Naive thymus-derived CD4-positive, alpha-beta T cell (primary cell): ENCODE measurements at places on chromosomes 1 and 21.

DNA sequence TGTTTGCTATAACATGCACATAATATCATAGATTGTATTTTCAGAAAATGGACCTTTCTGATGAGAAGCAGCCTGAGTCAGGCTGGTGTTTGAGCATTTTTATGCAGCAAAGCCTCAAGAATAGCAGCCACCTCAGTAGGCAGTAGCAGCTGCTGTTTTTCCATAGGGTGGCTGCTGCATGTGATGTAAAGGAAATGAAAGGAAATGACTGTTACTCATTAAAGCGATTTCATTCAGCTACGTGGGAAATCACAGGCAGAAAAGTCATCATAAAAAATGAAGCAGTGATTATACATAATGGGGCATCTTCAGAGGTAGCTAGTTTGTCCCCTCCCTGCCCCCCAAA lies 110.4 kb downstream of the PATJ start:
- DNase-seq, result no peak

DNA sequence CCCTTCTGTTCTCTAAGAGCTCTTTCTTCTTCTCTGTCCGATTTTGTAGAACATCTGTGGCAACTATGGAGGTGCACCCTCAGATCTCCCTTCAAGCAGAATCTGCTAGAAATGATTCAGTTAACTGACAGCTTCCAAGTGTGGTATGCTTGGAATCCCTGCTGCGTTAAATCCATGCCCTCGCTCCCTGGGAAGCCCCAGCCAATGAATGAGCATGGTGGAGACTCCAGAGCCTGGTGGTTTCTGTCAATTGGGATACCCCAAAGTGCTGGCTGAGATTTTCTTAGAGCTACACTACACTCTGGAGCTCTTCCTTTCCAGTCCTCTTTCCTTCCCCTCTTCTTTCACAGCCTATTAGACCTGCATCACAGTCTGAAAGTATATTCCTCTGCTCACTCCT lies 116.3 kb upstream of the C1orf21 start:
- no peak for DNase-seq

DNA sequence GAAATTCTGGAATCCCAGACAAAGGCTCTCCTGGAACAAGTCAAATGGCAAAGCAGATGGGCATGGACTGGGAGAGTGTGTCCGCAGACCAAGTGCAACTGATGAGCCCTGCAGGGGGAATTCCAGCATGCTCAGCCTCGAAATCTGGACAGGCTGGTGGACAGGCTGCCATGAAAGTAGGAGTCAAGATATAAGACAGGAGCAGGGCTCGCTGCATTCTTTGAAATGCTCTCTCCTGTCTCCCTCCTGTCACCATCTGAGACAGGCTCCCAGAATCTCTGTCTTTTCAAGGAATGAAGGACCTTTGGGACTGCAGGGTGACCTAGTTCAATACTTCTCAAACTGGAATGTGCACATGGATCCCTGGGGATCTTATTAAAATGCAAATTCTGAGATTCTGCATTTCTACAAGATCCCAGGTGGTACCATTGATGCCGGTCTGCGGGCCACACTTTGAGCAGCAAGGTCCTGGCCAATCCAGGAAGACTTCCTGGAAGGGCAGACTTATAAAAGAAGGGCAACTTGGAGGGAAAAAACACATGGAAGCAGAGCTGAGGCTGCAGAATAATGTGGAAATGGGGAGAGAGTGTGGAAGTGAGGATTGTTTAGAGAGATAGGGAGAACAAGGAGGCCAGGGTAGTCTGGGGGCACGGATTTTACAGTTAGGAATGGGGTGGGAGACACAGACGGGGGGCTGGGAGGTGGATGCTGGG lies 29.8 kb downstream of the TNNT2 start:
- no peak for DNase-seq

DNA sequence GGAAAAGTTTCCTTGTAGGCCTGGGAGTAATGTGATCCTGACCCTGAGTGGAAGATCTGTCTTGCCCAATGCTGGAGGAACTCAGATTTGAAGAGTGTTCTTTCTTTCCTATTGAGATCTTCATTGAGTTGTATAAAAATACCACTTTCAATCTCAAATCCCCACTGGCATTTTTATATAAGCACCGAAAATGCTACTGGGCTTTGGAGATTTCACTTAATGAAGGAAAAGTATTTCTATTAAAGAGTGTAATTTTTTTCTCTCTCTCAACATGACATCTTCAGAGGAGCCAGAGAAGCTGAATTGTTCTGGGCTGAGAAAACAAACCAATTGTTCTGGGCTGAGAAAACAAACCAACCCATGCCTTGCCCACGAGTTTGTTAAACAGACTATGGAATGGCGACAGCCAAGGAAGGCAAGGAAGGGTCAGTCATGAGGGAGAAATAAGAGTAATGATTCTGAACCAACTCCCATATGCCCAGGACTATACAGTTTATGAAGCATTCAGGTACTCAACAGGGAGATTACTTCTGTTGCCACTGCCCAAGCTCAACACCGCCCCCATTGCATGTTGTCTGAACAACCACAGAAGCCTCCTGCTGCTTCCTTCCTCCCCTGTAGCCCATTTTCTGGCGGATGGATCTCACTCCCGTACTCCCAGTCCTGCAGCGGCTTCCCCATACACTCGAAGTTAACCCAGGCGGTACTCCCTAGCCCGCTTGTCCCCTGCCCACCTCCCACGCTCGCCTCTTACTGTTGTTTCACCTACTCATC lies 103.2 kb downstream of the BEND5 start:
- no peak for DNase-seq

DNA sequence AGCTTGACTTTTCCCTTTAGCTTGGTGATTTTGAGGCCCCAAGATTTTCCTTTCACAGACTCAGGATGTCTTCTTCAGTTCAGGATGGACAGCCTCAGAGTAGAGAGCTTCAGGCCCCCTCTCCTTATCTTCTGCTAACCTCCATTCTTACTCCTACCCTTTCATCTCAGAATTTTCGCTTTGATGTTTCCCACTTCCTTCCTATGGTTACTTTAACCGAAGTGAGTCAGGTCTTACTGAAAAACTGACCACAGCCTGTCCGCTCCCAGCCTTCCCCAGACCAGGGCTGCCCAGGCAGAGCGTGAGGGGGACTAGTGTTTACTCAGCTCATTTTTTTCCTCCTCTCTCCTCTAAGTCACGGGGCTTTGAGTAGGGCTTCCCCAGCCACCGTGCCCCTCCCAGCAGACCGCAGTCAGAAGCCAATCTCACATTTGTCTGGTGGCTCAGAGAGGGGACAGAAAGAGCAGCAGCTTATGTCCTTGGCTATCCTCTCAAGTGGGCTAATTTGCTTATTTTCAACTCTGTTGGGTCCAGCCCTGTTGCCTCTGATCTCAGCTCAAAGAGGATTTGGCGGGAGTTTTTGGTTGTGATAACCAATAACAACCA lies 4.2 kb upstream of the IL19 start:
- DNase-seq, result peak; percentile 68

DNA sequence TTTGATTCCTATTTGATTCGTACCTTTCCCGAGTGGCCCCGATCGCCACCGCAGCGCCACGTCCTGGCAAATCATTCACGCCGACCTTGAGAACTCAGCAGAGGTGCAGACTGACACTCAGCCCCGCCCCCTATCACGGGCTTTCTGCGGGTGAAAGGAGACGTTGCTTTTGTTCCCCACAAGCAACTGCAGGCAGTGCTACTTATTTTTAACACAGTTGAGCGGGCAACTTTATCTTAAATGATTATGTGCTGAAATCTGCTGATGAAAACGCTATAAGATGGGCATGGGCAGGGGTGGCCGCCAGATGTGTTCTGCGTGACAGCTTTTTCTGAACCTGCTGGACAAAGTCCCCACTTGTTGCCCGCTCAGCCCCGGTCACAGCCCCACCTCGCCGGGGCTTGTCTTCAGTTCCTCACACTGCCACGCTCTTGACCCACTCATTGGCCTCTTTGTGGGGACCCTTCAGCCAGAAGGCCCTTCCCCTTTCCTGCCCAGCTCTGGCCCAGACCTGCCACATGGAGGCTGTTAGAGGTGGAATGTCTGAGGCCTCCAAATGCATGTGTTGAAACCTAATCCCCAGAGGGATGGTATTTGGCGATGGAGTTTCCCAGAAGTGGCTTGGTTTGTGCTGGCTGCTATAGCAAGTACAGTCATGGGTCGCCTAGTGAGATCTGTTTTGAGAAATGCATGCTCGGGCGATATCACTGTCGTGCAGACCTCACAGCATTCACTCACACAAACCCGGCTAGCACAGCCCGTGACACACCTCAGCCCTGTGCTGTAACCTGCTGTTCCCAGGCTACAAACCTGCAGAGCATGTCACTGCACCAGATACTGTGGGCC lies 15.7 kb upstream of the PDXK start:
- no peak for DNase-seq

DNA sequence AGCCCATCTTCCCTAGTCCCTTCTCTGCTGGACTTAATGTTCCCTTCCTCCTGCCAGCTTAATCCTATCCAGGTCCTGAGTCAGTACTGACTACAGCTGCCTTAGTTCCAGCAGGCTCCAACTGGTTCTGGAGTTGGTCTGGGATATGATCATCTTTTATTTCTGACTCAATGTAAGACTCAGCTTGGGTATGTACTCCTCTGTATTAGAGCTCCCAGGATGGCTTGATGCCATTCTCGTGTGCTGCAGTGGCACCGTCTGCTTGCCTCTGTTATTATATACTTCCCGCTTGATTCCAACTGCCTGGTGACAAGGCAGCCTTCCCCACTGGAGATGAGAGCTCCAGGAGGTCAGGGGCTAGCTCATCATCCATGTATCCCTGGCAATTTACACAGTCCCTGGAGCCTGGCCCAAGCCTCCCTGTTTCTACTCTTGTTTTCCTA lies 164.4 kb upstream of the DPT start:
- DNase-seq, result no peak

GRCh38 chr1:101311146-101311920 lies 74.5 kb downstream of the S1PR1 start:
- DNase-seq, result no peak

DNA sequence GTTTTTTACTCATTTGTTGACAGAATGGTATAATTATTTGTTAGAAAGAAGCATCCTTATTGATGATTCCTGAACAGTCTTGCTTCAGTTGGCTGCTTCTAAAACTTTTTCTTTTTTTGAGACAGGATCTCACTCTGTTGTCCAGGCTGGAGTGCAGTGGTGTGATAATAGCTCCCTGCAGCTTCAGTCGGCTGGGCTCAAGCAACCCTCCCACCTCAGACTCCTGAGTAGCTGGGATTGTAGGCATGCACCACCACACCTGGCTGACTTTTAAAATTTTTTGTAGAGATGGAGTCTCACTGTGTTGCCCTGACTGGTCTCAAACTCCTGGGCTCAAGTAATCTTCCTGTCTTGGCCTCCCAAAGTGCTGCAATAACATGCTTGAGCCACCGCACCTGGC lies 38.8 kb downstream of the MACF1 start:
- no peak for DNase-seq

- no peak for DNase-seq
Observed at GRCh38 chr1:234533975-234534876, 55.2 kb upstream of the TARBP1 start.

- no peak for DNase-seq
Observed at GRCh38 chr1:180912211-180912800, 391 bp upstream of the KIAA1614 start.

GRCh38 chr21:33289199-33289819 lies 23.1 kb downstream of the IL10RB start:
- no peak for DNase-seq

GRCh38 chr1:153585006-153585405 lies 19.4 kb upstream of the S100A2 start:
- DNase-seq, result no peak

DNA sequence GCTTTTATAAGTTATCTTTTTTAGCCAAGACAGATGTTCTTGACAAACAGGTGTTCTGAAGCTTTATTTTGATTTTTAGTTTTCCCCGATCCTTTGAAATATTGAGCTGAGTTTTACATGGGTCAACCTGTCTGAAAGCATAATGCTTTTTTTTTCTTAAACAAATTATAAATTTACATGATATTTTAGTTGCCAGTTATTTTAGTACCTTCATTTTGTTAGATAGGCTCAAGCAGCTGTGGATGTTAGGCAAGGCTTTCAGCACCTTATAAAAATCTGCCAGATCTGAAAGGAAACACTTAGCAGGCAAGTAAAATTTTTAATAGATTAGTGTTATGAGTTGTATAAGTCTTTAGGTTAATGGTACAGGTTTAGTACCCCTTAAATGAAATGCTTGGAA lies 33.7 kb downstream of the ATF6 start:
- no peak for DNase-seq

- no peak for DNase-seq
Observed at GRCh38 chr1:37031871-37032270, 2.4 kb downstream of the GRIK3 start.

DNA sequence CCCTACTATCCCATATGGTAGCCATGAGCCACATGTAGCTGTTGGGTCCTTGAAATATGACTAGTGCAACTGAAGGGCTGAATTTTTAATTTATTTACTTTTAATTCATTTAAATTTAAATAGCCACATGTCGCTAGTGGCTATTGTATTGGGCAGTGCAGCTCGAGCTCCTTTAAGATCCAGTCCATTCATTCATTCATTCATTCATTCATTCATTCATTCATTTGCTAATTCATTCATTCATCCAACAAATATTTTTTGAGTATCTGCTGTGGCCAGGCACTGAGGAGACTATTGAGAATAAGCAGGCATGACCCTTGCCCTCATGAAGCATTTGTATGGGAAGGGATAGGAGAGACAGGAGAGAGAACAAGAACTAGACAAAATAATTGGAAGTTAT lies 29.5 kb upstream of the ACOT11 start:
- no peak for DNase-seq
